ENCODE measurements at places on chromosomes 12 and 14.

GRCh38 chr12:108575199-108575912 lies 13.0 kb downstream of the ISCU start:
- DNase-seq: no peak

GRCh38 chr14:50312734-50313054 lies 570 bp downstream of the DMAC2L start:
- no peak for DNase-seq

DNA sequence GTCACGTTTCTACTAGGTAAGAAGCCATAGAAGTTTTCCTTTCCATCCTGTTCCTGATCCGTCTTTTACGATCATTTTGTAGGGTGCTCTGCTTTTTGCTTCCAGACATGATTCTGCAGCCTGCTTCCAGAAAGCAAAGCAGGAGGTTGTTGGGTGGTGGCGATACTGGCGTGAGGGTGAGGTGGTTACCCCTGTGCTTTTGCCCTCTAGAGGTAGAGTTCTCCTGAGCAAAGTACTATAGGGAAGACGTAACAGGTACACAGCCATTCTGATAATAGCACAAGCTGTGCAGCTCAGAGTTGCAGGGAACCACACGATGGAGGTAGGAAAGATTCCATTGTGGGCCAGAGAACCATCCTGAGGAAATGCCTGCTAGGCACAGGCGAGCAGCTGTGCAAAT lies 186.0 kb downstream of the PAH start:
- no peak for DNase-seq

- DNase-seq: no peak
These were observed 7.2 kb downstream of the ANKS1B start for GRCh38 chr12:99977550-99977949.
